Stimulated activated CD4-positive, alpha-beta T cell treated with anti-CD3 and anti-CD28 coated beads, Interleukin-12 subunit alpha, Interleukin-12 subunit beta, amount 100 ng/mL, for 24 hours (primary cell): ENCODE measurements at places on chromosomes 16 and 17.
A peak's percentile ranks its signal among the peaks of the same experiment; 100 is the strongest.

GRCh38 chr16:81707411-81708265 lies 71.5 kb upstream of the PLCG2 start:
- no peak for DNase-seq

DNA sequence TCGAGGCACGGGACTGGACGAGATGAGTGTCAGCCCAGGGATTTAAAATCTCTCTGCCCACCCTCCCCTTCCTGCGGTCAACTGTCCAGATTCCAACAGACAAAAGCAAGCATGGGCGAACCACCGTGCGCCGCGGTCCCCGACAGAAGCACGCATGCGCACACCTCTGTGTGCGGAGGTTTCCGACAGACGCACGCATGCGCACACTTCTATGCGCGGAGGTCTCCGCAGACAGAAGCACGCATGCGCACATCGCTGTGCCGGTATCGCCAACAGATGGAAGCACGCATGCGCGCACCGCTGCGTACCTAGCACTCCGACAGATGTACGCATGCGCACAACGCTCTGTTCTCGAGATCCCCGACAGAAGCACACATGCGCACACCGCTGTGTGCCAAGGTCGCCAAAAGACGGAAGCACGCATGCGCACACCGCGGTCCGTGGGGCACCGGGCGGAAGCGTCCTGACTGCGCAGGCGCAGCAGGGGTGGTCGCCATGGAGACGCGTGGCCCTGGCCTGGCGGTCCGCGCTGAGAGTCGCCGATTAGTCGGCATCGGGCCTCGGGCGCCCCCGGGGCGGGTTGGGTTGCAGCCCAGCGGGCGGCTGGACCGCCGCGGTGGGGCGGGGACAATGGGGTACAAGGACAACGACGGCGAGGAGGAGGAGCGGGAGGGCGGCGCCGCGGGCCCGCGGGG lies 57.4 kb upstream of the RPH3AL start:
- DNase-seq = peak; percentile 98

- no peak for DNase-seq
Measured at GRCh38 chr17:65885541-65886312, 306.2 kb downstream of the CEP112 start.

DNA sequence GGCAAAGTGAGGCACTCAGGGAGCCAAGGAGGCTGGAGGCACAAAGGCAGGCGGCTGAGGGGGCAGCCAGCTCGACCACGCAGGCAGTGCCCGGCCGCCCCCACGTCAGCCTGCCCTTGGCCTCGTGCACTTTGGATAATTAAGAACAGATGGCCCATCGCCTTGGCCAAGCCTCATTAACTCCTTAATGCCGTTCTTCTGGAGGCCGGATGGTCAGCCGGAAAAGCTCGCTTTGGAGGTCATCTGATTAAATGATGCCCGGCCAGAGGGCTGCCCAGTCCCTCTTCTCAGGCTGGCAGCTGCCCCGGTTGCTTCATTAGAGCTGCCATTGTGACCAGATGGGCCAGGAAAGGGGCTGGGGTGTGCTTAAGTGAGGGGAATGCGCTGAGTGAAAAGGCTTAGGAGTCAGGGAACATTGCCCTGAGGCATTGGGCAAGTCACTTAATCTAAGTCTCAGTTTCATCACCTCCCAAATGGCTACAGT lies 364.0 kb downstream of the NPIPA8 start:
- no peak for DNase-seq

DNA sequence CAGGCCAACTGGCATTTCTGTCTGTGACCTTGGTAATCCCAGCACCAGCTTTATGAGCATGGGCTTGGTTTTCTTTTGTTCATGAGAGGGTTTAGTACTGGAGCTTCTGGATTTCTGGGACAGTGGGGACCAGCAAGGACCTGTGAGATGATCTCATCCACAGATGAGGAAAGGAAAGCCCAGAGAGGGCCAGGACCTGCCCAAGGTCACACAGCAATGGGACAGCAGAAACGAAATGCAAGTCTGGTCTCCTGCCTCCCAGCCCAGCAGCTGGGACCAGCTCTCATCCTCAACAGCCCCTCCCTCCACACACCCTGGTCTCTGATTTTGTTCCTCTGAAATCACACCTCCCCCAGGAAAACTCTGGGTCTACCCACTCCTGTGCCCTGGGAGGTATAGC lies 7.2 kb downstream of the SPPL2C start:
- no peak for DNase-seq

DNA sequence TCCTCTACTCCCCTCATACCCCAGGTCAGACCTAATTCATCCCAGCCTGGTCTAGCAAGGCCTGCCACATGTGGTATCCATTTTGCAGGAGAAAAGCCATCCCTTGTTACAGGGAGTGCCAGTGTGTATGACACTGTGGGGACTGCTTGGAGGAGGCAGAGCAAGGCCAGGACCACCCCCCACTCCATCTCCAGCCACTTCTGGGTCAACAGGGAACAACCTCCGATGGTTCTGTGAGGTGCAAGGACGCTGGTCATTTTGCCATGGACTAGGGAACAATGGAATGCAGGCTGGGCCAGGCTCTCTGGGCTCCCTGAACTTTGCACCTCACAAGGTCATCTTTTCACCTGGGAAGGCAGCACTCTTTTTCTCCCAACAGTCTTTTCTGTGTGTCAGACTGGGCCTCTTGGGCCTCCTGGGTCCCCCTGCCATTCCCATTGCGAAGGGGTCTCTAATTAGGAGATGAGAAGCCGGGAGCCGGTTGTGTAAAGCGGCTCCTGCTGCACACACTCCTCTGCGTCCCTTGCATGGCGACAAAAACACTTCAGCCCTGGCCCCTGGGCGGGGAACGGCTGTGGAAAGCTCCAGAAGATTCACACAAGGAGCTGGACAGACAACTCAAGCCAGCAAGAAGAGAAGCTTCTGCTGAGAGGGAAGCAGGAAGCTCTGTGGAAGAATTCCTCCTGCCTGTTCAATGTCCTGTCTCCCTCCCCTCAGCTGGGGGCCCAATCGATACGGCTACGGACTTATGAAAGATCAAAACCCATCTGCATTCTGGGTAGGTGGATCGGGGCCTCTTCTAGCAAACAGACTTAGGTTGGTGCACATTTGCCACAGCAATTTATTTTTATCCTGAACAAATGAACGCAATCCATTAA lies 38.5 kb upstream of the MTSS2 start:
- no peak for DNase-seq

DNA sequence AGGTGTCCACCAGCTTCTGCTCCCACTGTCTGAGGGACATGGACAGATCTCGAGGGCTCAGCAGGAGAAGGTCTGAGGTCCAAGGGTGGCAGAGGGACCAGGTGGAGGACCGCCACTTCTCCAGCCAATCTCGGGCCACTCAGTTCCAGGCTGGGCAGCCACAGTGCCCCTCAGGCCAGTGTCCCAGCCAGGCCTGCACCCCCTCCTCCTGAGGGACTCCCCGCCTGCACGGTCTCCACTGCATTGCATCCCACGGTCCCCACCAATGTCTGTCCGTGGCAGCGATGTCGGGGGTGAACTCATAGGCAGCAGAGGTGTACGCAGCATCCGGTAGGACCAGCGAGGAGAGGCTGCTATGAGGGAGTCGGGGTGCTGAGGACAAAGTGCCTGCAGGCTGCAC lies 64.2 kb upstream of the DOC2B start:
- no peak for DNase-seq

DNA sequence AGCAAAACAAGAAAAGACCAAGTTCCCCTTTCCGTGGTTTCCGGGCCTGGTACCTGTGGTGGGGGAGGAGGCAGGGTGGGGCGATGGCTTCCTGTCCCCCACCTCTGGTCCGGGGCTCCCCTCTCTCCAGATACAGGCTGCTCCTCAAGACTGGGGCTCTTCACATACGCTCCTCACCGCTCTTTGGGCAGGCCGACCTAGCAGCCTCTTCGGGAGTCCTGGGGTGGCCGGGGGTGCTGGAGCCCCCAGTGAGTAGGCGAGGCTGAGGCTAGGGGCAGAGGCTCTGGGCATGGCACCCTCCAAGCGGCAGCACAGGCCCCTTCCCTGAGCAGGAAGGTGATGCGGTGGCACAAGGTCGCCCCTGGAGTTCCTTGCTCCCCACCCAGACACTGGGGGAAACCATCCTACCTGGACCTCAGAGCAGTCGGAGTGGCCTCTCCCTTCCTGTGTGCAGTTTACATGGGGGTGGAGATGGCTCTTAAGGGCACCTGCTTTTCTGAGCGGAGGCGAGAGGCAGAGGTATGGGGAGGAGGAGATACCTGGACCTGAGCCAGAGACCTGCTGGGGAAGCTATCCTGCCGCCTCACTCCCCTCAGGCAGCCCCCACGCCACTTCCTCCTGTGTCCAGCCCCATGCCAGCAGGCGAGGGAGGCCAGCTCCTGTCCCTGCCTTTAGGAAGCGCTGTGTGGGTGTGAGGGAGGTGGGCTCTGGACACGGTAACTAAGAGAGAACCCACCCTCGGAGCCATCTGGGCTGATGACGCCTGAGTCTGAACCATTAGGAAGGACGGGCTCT lies 891 bp downstream of the CORO1A start:
- DNase-seq = peak; percentile 61

- DNase-seq = peak; percentile 60
Measured at GRCh38 chr16:4801962-4802658, at the start of gene ROGDI. ROGDI (minus strand) TSS chr16:4802633; CDS start chr16:4802571, 62 bp downstream.

- no peak for DNase-seq
Measured at GRCh38 chr16:9847146-9847545, 335.1 kb downstream of the GRIN2A start.

- DNase-seq = no peak
Measured at GRCh38 chr17:45229681-45230409, 8.2 kb downstream of the FMNL1 start.
